ENCODE measurements at places on chromosomes 12 and 14.

DNA sequence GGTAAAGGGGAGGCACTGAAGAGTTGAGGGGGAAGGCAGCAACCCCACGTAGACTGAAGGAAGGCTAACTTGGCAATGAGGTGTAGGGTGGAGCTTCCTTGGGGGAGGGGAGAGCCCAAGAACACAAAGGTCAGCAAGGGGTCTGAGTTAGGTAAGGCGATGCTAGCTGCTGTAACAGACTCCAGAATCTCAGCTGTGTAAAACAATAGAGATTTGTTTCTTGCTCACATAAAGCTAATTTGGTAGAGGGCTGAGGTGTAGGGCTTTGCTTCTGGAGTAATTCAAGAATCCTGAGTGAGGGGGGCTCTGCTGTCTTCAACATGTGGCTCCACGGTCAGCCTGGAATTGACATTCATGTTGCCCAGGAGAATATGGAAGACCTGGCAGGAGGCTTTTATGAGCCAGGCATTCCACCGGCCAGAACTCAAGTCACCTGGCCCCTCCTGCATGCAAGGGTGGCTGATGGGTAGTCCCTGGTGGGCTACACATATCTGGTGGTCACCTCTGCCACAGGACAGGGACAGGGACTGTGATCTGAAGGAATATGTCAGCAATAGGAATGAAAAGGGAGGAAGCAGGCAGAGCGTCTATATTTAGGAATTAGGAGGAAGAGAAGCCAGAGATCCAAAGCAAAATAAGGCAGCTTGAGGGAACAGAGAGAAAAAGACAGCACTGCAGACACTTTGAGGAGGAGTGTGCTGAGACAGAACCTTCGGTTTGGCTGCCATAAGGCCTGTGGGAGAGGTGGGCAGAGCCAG, 153.7 kb downstream of the ZFP36L1 start:
- no peak for DNase-seq

DNA sequence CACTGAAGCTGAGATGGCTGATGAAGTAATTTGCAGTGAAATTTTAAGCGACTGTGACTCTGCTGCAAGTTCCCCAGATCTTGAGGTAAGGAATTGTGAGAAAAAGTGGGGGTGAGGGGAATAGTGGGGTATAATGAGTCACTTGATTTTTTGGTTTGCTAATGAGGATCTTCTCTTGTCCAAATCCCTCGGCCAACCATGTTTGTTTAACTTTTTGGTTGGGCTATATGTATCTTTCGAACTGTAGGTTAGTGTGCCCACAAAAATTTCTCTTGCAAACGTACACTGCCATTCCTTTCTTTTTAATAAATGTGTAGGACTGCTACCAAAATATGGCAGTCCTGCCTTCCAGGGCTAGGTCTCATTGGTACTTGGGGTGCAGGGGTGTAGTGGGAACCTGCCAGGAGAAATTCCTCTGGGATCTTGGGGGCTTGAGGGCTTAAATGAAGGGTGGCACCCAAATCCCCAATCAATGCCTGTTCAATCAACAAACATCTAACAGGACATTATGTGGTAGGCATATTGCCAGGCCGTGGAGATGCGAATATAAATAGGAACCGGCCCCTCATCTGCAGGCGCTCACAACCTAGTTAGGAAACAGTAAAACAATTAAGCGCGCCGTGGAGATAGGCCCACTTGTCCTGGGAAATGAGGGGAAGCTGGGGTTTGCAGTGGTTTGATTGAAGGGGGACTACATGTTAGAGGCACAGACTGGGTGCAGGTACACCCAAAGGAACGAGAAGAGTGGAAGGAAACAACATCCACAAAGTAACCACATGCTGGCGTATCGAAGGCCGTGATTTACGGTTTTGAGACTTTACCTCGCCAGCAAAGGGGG, 1.3 kb upstream of the PABPN1 start:
- no peak for DNase-seq

DNA sequence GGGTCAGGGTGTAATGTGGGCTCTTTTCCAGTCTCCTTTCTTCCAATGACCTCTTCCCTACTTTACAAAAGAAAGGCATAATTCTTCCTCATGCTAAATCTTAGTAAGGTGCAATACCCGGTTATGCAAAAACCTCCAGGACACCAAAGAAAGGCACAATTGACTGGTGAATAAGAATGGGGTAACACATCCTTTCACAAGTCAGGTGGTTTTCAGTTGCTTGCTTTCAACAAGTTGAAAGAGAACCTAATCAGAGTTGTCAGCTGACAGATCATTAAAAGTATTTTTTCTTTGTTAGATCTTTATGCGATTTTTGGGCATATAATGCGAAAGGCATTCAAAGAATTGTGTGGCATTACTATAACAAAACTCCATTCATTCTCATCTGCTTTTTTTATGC, 1.3 kb upstream of the AEBP2 start:
- DNase-seq, result no peak

DNA sequence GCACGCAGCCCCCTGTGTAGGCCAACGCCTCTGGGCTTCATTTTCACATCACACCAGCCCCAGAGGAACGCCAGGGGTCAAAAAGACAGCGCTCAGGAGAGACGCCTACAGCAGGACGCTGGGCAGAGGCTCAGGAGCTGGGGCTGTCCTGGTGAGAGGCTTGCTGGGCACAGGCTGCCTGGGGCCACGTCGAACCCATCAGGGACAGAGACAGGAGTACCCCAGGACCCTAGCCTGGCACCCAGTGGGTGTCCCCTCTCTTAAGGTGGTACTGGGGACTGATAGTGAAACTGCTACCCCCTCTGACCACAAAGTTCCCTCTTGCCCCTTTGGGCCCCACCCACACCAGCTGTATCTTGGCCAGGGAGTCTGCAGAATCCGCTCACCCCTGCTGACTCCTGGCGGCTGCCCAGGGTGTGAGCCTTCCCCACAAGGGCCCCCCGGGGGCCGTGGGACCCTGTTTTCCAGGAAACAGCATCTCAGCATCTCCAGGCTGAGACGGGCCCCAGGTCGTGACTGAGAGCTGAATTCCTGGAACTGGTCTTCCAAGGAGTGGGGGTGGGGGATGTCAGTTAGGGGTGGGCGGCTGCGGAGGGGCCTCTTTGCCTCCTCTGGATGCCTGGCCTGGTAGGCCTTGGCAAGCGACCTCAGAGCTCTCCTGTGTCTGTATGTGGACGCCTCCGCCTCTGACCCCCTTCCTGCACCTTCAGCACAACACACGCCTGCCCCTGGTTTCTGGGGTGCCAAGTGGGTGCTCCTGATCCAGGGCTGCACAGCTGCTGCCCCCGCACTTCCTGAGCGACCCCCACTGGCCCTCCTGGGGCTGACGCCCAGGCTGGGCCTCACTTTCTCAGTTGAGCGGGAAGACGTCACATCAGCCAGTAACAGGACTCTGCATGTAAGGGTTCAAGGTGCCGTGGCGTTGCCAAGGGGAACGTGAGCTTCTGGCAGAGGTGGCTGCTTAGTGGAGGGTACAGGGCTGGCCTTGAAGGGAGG, 321.9 kb upstream of the RTL1 start:
- no peak for DNase-seq

- no peak for DNase-seq
Observed at GRCh38 chr12:102438047-102438826, 42.1 kb downstream of the IGF1 start.

- DNase-seq, result no peak
Observed at GRCh38 chr14:75452324-75452723, 24.5 kb downstream of the JDP2 start.

GRCh38 chr12:118292836-118293235, 79.9 kb downstream of the TAOK3 start:
- DNase-seq, result no peak

GRCh38 chr14:61563162-61563511, 132.2 kb upstream of the HIF1A start:
- no peak for DNase-seq

- DNase-seq, result no peak
Observed at GRCh38 chr14:94831085-94831484, 61.2 kb upstream of the GSC start.

Data from NCI-H774 (cell line).